ENCODE measurements at places on chromosomes 5 and 9.

DNA sequence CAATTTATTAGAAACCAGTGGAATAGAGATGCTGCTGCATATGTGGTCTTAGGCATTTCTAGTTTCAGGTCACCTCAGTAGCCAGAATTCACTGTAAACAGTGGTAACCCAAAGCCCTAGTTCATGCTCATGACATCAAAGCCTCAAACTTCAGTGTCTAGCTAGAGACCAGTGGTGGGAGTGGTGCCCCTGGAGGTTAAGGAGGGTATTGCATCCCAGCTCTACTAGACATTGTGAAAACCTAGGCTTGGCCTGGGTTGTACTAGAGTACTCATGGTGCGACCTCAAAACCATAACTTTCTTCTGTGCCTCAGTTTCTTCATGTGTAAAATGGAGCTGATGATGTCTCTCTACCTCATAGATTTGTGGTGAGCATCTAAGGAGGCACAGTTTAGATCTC is 18.8 kb downstream of the COL5A1 start:
- peaks cover 6% of the 10 kb centered on the region for H3K27me3 ChIP-seq
- H3K27ac ChIP-seq, result no peak overlapping the region
- H3K4me3 ChIP-seq, result no peak overlapping the region
- no peaks in the 10 kb centered on the region for H3K36me3 ChIP-seq
- no peaks in the 10 kb centered on the region for H3K4me1 ChIP-seq
- no peak for DNase-seq

DNA sequence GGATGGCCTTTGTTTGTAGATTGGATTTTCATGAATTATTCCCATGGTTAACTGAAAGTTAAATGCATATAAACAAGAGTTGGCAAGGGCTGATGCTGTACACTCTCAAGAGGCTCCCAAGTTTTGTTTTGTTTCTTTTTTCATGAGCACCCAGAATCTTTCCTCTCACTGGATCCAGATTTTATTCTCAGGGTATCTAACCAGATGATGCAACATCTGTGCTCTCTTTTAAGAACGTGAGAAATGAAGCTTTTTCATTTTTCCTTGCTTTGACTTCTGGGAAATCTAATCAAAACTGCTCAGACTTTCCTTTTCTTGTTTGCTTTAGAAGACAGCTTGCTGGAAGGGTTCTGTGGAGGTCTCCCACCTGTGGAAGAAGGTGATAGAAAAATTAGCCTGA is 142.7 kb upstream of the SLC12A2 start:
- no peak overlapping the region for H3K27ac ChIP-seq
- peaks cover 16% of the 10 kb centered on the region for H3K4me1 ChIP-seq
- no peaks in the 10 kb centered on the region for H3K36me3 ChIP-seq
- no peak for DNase-seq
- no peak overlapping the region for H3K4me3 ChIP-seq

DNA sequence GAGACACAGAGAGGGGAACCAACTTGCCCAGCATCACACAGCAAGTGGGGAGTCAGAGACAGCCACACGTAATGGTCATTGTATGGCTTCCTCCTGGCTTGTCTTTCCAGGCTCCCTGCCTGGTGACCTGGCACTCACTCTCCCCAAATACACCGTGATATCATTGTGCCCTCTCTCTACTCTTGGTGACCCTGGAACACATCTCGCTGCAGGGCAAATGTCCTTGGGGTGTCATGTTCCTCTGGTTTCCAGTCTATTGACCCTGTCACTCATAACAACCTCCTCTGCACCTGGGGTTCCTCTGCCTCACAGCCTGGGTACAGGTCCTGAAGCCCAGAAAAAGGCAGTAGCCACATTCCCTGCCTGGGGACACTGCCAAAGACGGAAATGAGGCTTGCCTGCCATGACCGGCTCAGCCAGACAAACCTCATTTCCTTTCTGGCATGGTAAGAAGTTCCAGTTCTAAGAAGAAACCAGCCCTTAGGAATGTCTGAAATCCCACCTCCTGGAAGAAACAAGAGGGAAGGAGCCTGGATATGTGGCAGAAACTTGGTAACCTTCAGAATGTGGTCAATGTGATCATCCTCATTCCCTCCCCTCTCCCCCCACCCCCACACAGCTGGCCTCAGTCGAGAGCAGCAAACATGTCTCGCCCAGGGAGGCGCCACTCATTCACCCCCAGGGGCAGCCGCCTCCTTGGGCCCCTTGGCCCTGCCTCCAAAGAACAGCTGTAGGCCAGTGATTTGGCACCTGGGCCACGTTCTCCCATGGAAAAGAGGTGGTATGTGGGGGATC is 30.6 kb upstream of the SMU1 start:
- no peak for DNase-seq
- peaks cover 1% of the 10 kb centered on the region for H3K36me3 ChIP-seq
- H3K27ac ChIP-seq, result no peak overlapping the region
- no peak overlapping the region for H3K4me3 ChIP-seq

GRCh38 chr9:107103621-107104020 is 179.5 kb upstream of the RAD23B start:
- no peak overlapping the region for H3K4me3 ChIP-seq
- no peaks in the 10 kb centered on the region for H3K27me3 ChIP-seq
- no peak overlapping the region for H3K27ac ChIP-seq
- DNase-seq, result no peak

GRCh38 chr5:73231246-73231778 is 58.3 kb downstream of the TMEM174 start:
- no peak overlapping the region for H3K4me3 ChIP-seq
- H3K27ac ChIP-seq, result no peak overlapping the region
- no peaks in the 10 kb centered on the region for H3K4me1 ChIP-seq

DNA sequence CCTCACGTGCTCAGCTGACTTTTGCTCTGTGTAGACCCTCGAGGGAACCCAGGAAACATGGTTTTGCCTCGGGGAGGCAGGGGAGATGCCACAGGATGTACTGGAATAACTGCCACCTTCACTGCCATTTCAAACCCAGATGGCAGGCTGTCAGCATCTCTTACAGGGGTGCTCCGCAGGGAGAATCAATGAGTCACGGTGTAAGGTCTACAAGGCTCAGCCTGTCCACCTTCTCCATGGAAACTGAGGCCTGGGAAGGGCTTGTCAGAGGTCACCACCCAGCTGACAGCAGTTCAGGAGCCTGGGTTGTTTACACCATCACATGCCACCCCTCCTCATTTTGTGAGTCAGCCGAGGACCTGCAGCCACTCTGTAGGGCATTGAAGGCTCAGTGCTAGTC is 30.8 kb downstream of the DAB2IP start:
- peaks cover 11% of the 10 kb centered on the region for H3K4me1 ChIP-seq
- no peaks in the 10 kb centered on the region for H3K36me3 ChIP-seq
- H3K27me3 ChIP-seq, result no peaks in the 10 kb centered on the region
- H3K4me3 ChIP-seq, result no peak overlapping the region

DNA sequence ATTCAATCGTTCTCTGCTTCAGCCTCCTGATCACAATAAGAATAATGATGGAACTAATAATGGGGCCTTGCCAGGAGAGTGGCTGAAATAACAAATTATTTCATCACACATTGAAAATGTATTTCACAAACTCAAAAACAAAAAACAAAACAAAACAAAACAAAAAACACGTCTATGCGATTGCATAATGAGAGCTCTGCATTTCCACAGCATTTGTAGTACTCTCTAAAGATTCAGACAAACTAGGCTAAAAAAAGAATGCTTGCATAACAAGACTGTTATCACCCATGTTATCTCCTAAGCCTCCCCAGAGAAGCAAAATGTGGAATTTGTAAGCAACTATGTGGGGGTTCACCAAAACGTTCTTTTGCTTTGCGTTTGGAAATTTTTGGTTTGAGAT is 48.1 kb downstream of the PRELID2 start:
- no peak overlapping the region for H3K27ac ChIP-seq
- no peaks in the 10 kb centered on the region for H3K36me3 ChIP-seq
- H3K4me3 ChIP-seq, result no peak overlapping the region
- DNase-seq, result no peak

DNA sequence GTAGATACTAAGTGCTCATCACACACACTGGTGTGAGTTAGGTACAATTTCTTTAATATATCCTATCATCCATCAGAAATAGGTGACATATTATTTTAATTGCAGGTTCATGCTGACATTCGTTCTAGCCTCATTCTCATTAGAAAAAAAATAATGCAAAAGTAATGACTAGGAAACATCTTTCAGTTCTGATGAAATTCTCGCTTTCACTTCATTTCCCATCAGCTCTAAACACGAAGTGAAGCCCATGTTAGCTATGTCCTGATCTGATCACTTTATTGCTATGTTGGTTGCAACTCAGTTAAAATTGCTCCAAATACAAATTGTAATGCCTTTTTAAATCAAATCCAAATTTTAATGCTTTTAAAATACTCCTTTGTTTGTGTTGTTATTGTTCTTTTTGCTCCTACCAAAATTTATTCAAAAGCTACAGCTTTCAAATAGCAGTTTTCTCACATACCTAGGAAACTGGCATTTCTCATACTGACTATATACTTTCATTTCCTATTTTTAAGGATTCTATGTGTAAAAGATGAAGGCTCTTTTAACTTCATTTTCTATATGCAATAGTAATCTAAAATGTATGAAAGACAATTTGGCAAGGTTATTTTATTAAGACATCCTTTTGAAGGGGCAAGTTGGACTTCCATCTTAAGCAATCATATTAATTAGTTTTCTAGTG is 1237.8 kb upstream of the ACO1 start:
- H3K27me3 ChIP-seq, result no peaks in the 10 kb centered on the region
- H3K36me3 ChIP-seq, result no peaks in the 10 kb centered on the region
- no peak overlapping the region for H3K4me3 ChIP-seq
- no peak for DNase-seq
- H3K27ac ChIP-seq, result no peak overlapping the region

GRCh38 chr9:118336943-118337330 is 632.7 kb downstream of the TLR4 start:
- H3K4me1 ChIP-seq, result no peaks in the 10 kb centered on the region
- no peak overlapping the region for H3K27ac ChIP-seq
- no peak for DNase-seq
- no peaks in the 10 kb centered on the region for H3K27me3 ChIP-seq
